ENCODE measurements at places on chromosomes 7 and 10.

GRCh38 chr7:149226840-149227494 is 12.5 kb upstream of the ZNF212 start:
- peak; percentile 30 for DNase-seq

DNA sequence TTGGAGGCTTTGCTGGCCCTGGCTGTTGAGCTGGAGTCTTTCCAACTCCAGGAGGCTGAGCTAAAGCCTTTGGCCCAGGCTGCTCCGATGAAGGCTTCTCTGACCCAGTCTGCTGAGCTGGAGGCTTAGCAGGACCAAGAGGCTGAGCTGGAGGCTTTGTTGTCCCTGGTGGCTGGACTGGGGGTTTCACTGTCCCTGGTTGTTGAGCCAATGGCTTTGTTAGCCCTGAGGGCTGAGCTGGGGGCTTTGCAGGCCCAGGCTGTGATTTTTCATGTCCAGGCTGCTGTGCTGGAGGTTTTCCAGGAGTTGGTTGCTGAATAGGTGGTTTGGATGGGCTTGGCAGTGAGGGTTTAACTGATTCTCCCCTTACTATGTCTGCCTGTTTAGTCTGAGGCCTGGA is 7.3 kb downstream of the PCLO start:
- DNase-seq = no peak

DNA sequence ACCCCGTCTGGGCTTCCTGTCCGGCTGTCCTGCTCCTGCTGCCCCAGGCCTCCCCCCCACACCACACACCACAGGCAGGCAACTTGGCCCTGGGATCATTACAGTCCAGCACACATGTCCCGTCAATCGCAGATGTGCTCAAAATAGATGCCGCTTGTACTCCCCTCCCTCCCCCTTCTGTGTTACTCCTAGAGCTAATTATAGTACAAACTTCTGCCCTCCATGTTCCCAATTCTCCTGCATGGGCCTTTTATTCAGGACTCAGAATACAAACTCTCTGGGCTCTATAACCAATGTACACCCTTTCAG is at the start of gene SYNPO2L:
TSS of gene SYNPO2L (minus strand) at position 40 of the 309 bp plus-strand sequence. CDS start 107 bp downstream, outside the sequence.
- no peak for DNase-seq

DNA sequence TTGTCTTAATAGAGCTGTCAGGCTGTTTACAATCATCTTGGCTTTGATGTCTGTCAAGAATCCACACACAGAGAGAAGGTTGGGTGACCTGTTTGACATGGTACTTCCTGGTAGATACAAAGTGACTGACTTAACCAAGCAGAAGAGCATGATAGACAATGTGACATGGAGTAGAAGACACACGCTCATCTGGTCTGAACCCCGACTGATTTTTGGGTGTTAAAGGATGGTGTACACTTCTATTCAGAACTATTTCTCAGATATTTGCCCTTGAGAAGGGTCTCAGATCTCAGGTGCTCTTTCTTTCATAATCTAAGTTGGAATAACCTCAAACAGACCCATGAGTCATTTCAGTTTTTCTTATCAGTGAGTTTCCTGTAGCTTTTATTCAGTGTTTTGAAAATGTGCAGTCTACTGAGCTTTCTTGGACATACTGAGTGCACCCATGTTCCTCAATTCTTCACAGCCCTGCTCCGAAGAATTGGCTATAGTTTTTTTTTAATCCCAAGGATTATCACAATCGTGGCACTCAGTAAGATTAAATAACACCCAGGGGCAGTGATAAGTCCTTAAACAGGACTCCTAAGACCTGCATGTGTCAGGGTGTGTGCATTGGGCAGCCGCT is 46.4 kb upstream of the NXPH1 start:
- no peak for DNase-seq

- peak; percentile 97 for DNase-seq
Observed at GRCh38 chr10:75401569-75402485, at the start of gene ZNF503. Gene ZNF503 (minus strand): TSS chr10:75401764. CDS start chr10:75401419, 345 bp downstream.

DNA sequence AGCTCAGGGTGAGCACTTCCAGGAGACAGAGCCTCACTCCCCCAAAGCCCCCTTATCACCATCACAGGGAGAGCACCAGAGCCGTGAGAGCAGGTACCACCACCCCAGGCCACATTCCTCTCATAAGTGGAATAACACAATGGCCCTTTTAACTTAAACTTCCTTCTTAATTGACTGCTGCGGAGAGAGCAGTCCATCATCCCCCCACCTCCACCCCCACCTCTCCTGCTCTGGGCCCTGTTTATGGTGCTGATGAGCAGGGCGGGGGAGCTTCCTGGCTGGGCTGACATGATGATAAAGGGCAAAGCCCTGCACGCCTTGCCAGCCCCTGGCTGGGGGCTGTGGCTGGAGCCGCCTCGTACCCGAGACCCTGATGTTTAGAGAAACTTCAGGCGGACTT is 81.4 kb upstream of the PODXL start:
- DNase-seq = no peak

DNA sequence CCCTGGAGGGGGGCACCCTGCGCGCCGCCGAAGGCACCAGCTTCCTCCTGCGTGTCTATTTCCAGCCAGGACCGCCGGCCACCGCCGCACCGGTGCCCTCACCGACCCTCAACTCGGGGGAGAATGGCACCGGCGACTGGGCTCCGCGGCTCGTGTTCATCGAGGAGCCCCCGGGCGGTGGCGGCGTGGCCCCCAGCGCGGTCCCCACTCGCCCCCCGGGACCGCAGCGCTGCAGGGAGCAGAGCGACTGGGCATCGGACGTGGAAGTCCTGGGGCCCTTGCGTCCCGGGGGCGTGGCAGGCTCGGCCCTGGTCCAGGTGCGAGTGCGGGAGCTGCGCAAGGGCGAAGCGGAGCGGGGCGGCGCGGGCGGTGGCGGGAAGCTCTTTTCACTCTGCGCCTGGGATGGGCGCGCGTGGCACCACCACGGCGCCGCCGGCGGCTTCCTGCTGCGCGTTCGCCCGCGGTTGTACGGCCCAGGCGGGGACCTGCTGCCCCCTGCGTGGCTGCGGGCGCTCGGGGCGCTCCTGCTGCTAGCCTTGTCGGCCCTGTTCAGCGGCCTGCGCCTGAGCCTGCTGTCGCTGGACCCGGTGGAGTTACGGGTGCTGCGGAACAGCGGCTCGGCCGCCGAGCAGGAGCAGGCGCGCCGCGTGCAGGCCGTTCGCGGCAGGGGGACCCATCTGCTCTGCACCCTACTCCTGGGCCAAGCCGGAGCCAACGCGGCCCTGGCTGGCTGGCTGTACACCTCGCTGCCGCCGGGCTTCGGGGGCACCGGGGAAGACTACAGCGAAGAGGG is 594 bp downstream of the CNNM1 start:
- DNase-seq = peak; percentile 5

GRCh38 chr7:50308203-50308531 is 3.7 kb downstream of the IKZF1 start:
- no peak for DNase-seq

DNA sequence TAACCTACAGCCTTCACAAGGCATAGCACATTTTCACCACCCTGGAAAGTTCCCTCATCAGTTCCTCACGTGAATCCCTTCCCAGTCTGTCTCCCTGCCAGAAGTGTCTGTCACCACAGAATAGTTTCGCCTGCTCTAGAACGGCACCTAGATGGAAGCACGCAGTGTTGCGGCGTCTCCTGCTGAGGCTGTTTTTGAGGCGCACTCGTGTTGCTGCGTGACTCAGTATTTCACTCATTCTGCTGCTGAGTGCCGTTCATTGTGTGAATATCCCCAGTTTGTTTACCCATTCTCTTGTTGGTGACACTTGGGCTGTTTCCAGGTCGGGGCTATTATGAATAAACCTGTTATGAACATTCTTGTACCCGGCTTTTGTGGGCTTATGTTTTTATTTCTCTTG is 12.8 kb downstream of the NOS3 start:
- DNase-seq = no peak

GRCh38 chr7:111678281-111678680 is 116.0 kb upstream of the IMMP2L start:
- DNase-seq = no peak

GRCh38 chr10:130656187-130656575 is 520.0 kb downstream of the GLRX3 start:
- DNase-seq = no peak

GRCh38 chr10:3619241-3619640 is 165.8 kb downstream of the KLF6 start:
- no peak for DNase-seq

DNA sequence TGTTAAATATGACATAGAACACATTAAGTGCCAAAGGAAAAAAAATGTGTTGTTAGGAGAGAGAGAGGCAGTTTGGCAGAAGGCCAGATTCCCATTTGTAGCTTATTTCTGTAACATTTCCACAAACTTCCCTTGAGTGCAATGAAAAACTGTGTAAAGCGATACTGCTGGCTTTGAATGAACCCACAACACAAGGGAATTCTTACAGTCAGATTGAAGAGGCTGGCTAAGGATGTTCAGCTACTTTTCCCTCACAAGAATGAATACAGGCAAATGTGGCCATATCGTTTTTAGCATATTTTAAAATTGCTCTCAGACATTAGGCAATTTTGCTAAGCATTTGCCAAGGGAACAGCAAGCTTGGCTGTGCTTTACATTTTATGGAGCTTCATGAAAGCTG is 614.1 kb upstream of the FZD8 start:
- DNase-seq = peak; percentile 69

DNA sequence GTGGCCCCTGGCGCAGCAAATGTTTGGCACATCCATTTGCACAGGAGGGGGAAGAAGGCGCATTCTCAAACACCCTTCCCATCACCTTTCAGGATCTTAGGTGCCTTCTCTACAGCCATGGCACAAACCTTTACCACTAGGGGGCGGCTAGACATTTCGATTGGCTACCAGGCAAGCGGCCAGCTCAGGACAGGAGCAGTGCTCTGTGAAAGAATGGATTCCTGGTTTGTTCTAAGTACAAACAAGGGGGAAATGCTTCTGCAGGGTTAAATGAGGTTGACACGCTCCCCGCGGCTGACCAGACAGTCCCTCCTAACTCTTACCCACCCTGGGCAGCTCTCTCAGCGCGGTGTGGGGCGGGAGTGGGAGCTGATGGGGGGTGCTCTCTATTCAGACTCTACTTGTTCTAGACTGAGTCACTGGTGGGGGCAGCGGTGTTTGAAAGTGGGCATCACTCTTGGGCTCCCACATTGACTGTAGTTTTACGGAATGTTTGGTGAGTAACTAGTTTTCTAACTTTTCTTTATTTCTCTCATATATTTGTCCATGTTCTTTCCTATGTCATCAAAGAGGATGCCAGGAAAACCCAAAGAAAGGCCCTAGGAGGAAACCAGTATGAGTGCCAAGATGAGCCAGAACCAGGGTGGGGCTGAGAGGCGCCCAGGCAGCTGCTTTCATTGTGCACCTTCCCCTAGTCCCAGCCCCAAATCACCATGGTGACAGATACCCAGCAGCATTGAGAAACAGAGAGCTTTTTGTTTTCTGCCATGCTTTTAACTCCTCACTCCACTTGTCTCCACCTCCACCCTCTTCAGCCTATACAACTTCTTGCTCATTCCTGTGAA is 61.4 kb upstream of the GPR158 start:
- peak; percentile 79 for DNase-seq

GRCh38 chr7:19001854-19002253 is 115.6 kb downstream of the TWIST1 start:
- DNase-seq = no peak

GRCh38 chr10:132574783-132575319 is 37.3 kb downstream of the INPP5A start:
- peak; percentile 24 for DNase-seq

- no peak for DNase-seq
Observed at GRCh38 chr10:109862738-109863137, 60.6 kb downstream of the XPNPEP1 start.

DNA sequence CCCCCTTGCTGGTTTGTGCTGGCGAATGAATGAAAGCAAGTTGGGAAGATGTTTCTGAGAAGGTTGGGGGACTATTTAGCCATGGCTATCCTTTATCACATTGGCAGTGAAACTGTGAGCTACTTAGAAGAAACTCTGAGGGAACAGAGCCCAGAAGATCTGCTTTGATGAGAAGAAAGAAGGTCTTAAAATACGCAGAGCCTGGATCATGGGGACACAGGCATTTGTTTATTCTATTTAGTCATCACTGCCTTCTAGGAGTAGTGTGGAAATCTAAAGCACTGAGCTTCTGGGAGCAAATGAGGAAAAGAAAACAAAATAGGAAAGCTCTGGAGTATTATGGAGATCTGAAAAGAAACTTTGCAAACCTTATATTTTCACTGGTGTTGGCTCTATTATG is 28.5 kb downstream of the CPED1 start:
- peak; percentile 64 for DNase-seq

DNA sequence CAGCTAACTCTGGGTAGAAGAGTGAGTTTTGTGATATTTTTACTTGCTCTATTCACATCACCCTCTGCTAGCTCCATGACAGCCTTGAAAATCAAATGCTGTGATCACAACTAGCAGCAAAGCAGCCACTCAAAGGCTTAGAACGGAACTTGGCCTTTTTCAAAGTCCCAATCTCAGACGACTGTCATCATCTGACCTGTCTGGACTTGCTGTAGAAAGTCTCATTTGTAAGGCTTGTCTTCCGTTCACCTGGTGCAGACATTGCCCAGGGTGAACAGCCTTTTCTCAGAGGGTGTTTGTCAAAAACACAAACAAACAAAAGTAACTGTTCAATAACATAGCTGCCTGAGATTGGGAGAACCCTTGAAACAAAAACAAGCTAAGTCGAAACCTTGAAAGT is 458.9 kb upstream of the ADARB2 start:
- no peak for DNase-seq

DNA sequence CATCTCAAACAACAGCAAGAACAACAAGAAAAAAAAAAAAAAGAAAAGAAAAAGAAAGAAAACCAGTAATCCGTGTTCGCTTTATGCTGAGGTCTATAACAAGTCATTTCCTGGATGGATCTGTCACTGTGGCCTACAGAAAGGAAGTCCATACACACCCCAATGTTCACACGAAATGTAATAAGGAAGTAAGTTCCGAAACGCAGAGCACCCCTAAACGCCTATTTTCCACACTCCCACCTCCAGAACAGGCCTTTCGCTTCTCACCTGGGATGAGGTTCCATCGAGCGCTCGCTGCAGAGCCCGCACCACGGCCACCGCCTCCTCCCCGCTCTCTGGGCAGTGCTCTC is 735 bp downstream of the ZNF394 start:
- DNase-seq = no peak

DNA sequence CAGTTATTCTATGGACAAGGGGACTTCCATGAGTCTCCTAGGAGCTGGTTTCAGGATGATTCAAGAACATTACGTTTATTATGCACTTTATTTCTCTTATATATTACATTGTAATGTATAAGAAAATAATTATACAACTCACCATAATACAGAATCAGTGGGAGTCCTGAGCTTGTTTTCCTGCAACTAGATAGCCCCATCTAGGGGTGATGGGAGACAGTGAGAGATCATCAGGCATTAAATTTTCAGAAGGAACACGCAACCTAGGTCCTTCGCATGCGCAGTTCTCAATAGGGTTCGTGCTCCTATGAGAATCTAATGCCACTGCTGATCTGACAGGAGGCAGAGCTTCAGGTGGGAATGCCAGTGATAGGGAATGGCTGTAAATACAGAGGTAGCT is 137.9 kb downstream of the ANKRD30A start:
- DNase-seq = no peak

- no peak for DNase-seq
Observed at GRCh38 chr7:108087778-108088177, 42.4 kb downstream of the LAMB4 start.

GRCh38 chr7:69871213-69871885 is 273.1 kb downstream of the AUTS2 start:
- peak; percentile 40 for DNase-seq

GRCh38 chr7:142332421-142332820 is 74.6 kb upstream of the PRSS58 start:
- no peak for DNase-seq

- no peak for DNase-seq
Observed at GRCh38 chr7:105940109-105940508, 23.0 kb upstream of the CDHR3 start.

GRCh38 chr7:7909376-7909775 is 59.2 kb upstream of the GLCCI1 start:
- DNase-seq = no peak

Measured in amniotic epithelial cell (primary cell).